Kidney capillary endothelial cell (primary cell): ENCODE measurements at places on chromosomes 2 and 18.
A peak's percentile ranks its signal among the peaks of the same experiment; 100 is the strongest.

DNA sequence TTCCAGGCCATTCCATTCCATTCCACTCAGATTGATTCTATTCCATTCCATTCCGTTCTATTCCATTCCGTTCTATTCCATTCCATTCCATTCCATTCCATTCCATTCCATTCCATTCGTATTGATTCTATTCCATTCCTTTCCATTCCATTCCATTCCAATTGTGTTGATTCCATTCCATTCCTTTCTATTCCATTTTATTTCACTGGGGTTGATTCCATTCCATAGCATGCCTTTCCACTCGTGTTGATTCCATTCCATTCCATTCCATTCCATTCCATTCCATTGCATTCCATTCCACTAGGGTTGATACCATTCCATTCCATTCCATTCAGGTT, 1142.3 kb downstream of the RPIA start:
- DNase-seq: peak; percentile 43

DNA sequence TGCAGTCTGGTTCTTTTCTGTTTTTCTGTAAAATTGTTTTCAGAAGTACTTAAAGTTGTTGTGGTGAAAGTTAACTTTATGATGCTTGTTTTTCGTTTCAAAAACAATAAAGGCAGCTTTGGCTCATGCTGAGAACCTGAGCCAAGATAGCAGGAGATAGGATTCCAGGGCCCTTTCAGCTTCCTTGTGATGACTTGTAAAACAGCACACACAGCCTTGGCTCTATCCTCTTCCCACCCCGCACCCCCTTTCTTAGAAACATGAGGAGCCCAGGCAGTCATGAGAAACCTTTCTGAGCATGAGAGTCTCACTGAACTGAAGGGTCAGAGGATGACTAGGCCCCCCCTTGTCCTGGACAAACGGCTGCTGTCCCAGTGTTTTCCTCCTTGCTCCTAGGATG, 12.4 kb upstream of the CHRNA1 start:
- no peak for DNase-seq

- no peak for DNase-seq
These were observed 53.7 kb downstream of the EDAR start for GRCh38 chr2:108935271-108935741.

GRCh38 chr2:123513351-123513750, 511.7 kb upstream of the CNTNAP5 start:
- no peak for DNase-seq

- no peak for DNase-seq
These were observed 14.8 kb upstream of the SLC66A3 start for GRCh38 chr2:11140492-11140891.

DNA sequence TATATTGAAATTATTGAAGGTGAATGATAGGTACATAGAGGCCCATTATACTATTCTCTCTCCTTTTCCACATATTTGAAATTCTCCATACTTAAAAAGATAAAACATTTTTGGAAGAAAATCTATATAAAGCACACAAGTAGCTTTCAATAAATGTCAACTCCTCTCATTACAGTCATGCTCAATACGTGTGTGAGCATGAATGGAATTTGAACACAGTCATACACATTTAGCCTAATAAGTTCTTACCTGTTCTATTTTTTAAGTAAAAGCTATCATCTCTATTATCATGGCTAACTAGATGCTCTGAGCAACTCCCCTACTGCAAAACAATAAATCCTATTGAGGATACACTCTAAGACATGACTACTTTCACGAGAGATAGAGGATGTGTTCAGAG, 41.9 kb upstream of the SPATS2L start:
- no peak for DNase-seq

GRCh38 chr2:122999258-122999657, 1025.8 kb upstream of the CNTNAP5 start:
- no peak for DNase-seq

DNA sequence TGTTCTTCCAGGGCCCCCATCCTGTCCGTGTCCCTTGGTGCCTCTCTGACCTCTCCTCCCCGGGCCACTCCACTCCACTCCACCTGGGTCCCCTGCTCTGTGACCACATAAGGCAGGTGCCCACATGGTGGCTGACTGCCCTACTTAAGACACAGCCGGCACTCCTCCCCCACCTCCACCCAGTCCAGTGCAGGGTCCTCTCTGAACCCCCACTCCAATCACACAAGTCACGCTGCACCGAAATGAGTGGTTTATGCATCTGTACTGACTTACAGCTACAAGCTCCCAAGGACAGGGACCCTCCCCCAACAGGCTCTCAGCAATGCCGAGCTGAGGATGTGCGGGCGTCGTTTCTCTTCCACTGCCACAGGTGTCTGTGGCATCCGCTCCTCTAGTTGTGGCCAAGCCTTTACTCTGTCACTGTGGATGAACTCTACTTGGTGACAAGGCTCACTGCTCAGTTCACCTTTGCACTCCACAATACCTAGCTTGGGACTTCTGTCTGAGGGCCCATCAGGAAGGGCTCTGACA, 48.3 kb downstream of the TFCP2L1 start:
- DNase-seq: no peak

- no peak for DNase-seq
These were observed 118.8 kb downstream of the TTC27 start for GRCh38 chr2:32746669-32747068.

- no peak for DNase-seq
These were observed 248.7 kb upstream of the MYT1L start for GRCh38 chr2:2579814-2580213.

GRCh38 chr2:62596061-62596921, 90.3 kb upstream of the TMEM17 start:
- peak; percentile 63 for DNase-seq

DNA sequence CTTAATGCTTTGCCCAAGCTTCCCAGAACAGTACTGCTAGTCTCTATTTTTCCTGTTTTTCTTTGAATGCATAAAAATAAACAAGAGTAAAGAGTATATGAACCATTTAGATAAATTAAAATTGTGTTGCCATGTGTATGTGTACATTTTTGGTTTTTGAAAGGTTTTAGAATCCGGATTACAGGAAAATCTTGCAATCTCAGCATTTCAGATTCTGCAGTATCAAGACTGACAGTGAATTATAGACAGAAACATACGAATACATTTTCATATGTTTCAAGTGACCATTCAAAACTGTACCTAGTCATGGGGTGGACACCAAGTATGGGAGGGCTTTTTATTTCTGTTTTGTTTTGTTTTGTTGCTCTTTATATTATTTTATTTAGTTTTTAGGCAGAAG, 604.1 kb downstream of the LRP1B start:
- DNase-seq: no peak

DNA sequence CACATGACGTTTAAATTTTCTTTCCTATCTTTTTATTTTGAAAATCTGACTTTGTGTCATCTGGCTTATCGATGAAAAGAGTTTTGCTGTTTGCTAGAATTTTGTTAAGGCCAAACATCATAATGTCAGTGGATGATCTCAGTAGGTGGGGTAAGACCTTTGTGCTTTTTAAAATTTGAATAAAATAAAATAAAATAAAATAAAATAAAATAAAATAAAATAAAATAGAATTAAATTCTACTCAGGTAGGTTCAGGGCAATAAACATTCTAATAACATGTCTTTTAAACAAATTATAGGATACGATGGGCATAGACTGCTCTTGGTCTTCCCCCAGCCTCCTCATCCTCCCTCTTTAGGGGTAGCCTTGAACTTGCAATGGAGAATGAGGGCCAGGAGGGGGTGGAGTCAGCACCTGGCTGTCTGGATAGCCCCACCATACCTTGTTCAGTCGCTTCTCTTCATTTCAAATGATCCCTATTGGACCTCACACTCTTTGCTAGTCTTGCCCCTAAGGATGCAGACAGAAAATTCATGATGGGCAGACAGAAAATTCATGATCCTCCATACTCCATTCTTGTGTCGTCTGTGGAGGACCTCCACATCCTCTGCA, 8.1 kb downstream of the LDLRAD4 start:
- DNase-seq: no peak

DNA sequence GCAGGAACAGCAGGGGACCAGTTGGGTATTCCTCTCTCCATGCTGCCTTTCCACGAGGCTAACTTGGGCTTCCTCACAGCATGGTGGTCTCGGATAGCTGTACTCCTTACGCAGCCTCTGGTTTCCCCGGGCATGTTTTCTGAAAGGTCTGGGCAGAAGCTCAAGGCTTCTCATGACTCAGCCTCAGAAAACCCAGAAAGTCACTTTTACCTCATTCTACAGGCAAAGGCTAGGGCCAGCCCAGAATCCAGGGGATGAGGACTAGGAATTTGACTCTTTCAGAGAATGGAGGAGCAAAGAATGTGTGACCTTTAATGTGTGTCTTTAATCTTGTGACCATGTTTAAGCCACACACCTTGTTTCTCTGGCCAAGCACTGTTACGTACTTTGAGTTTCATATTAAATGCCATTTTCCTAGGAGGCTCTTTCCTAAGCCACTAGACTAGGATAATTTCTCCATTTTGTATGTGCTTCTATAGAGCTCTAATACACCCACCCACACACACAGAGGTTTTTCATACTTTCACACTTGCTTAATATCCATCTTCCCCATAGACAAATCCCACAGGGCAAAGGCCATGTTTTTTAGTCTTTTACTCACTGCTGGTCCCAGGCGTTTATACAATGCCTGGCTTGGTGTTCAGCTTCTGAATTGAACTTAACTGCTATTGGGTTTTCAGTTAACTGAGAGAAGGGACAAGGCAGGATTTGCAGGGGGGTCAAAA, 77.3 kb downstream of the LONRF2 start:
- no peak for DNase-seq

DNA sequence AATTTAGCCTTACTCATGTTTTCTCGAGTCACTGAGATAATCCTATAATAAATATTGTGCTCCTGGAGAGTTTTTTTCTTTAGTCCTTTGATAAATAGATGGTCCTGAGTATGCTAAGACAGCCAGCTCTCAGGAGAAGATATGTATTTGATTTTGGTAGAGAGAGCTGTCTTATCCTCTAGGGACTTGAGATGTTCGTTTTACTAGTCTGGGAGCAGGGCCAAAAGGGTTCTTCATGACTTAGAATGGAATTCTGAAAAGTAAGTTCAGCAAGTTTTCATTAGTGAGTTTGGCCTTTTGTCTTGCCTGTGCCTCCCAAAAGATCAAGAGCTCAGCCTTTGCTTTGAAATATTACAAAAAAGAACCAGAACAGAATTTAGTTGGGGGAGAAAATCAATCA, 246.7 kb downstream of the BABAM2 start:
- no peak for DNase-seq

DNA sequence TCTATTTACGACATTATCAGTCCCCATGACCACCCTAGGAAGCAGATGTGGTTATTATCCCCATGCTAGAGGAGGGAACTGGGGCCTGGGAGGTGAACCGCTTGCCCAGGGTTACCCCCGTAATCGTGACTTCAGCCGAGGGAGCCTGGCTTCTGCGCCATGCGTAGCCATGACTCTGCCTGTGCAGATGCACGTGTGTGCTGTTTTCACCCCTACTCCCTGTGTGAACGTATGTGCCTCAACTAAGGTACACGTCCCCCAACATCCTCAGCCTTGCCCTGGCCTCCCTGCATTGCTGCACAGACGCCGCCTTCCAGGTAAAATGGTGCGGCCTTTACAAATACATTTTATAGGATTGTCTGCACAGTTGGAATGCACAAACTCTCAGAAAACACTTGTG, 40.2 kb downstream of the LPIN1 start:
- DNase-seq: no peak

- no peak for DNase-seq
These were observed 191.2 kb downstream of the LRRTM1 start for GRCh38 chr2:80113399-80113798.

- DNase-seq: peak; percentile 79
These were observed 54.4 kb upstream of the FOSL2 start for GRCh38 chr2:28338046-28338817.

GRCh38 chr2:110120171-110121051, 4.8 kb upstream of the MALL start:
- DNase-seq: peak; percentile 77

GRCh38 chr2:20326163-20326780, 24.4 kb downstream of the PUM2 start:
- peak; percentile 37 for DNase-seq

DNA sequence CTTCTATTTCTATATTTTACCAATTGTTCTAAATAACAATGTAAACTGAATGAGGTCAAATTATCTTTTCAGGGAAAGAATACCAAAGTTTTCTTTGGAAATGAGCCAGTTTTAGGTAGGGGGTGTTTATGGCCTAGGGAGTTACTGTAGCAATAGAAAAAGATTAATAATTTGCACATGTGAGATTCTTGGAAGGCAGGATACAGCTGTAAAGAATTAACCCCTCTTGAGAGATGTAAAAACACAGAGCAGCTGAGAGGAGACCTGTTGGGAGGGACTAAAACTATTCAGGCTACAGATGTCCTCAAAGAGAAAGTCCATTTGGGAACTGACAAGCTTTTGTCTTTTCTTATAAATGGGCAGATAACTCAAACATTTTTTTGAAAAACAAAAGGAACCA, 182.2 kb downstream of the FIGN start:
- DNase-seq: no peak

DNA sequence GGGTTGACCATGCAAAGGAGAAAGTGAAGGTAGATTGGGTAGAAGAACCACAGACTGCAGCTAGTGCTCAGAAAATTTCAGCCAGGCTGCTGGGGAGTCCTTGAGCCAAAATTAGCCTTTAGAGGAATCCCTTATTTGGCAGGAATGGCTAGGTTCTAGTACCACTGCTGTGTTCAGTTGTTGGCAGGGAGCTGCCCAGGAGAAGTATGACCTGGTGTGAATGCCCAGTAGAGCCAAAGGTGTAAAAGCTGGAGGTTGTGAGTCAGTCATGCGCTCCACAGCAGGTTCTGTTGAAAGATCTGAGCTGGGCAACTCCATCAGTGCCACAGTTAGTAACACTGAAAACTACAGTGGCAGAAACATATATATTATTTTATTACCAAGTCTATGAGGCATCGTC, 36.4 kb upstream of the TBR1 start:
- DNase-seq: no peak

GRCh38 chr2:63058921-63059792, 8.5 kb downstream of the OTX1 start:
- DNase-seq: no peak

DNA sequence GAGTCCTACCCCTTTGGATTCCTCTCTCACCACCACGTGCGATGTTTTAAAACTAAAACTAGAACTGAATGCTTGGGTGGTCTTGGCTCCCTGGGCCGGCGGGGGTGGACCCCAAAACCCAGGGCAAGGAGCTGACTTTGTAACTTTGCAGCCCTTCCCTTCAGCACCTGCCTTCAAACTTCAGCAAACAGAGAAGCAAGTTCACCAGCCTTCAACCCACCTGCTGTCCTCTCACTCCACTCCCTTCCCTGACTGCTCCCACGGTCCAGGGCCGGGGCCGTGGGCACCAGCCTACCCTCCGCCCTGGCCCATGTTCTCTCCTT, 54.5 kb downstream of the COL6A3 start:
- no peak for DNase-seq

GRCh38 chr2:1594373-1595171, 149.7 kb downstream of the PXDN start:
- no peak for DNase-seq

GRCh38 chr2:144389151-144389929, 130.6 kb downstream of the ZEB2 start:
- no peak for DNase-seq

DNA sequence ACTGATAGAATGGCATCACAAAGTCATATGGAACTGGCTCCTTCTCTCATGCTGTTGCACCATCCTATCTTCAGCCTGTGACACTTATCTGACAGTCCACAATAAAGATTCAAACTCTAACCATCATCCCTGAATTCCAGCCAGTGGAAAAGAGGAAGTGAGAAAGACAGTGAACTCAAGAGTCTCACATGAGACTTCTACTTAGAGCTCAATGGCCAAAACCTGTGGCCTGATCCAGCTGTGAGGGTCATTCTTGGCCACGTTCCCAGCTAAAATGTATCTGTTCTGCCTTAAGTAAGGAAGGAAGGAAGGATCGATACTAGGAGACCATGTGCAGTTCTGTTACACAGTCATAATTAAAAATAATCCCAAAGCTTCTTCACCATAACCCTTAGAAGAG, 73.6 kb downstream of the RND3 start:
- no peak for DNase-seq
